ENCODE measurements at places on chromosomes 7 and 10.

GRCh38 chr7:105985672-105986215, 22.7 kb downstream of the CDHR3 start:
- no peak for DNase-seq

DNA sequence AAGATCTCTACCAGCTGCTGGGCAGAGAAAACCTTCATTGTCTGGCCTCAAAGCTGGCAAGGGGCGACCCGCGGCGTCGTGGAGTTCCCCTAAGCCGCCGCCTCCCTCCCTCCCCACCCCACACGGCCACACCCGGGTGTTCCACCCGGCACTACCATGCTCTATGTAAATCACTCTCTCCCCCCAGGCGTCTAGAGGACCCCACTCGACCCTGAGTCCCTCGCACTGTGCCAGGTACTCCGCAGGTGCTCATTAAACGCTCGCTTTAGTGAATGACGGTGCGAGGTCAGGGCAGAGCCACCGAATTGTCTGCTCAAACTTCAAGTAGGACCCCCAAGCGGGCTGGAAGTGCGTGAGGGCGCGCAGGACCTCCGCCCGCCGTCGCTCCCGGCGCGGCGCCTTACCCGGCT, 628 bp downstream of the PARP12 start:
- DNase-seq = peak; percentile 45

- no peak for DNase-seq
Measured at GRCh38 chr10:32386623-32387260, 39.8 kb upstream of the EPC1 start.

- DNase-seq = no peak
Measured at GRCh38 chr7:157675427-157675927, 338.7 kb downstream of the DNAJB6 start.

GRCh38 chr10:83274088-83274487, 865.2 kb upstream of the GHITM start:
- DNase-seq = no peak

- no peak for DNase-seq
Measured at GRCh38 chr7:129796186-129796775, 156.5 kb downstream of the UBE2H start.

- no peak for DNase-seq
Measured at GRCh38 chr10:103089493-103089892, 103.6 kb downstream of the NT5C2 start.

DNA sequence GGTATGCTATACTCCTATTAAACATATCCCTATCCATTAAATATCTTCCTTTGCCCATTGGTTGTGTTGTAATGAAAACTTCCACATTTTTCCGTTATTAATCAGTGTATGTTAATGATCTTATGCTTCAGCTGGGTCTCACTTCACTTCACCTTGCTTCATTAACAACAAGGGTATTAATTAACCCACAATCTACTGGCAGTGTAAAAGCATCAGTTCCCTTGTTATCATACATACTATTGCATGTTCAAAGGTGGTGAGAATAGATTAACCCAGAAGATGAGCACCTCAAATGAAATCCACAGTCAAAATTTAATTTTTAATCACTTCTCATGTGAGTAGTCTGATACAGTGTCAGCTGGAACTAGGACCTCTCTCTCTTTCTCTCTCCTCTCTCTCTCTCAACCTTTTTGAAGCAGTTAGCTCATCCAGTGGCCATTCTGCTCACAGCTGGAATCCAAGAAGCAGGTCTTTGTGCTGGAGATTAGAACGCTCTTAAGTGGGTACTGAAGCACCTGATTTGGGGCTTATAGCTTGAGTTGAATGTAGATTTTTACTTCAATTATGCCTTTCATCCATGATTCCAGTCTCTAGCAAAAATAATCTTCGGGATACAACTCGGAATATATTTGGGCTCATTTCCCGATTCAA, 172.3 kb downstream of the RAPGEF5 start:
- DNase-seq = no peak

DNA sequence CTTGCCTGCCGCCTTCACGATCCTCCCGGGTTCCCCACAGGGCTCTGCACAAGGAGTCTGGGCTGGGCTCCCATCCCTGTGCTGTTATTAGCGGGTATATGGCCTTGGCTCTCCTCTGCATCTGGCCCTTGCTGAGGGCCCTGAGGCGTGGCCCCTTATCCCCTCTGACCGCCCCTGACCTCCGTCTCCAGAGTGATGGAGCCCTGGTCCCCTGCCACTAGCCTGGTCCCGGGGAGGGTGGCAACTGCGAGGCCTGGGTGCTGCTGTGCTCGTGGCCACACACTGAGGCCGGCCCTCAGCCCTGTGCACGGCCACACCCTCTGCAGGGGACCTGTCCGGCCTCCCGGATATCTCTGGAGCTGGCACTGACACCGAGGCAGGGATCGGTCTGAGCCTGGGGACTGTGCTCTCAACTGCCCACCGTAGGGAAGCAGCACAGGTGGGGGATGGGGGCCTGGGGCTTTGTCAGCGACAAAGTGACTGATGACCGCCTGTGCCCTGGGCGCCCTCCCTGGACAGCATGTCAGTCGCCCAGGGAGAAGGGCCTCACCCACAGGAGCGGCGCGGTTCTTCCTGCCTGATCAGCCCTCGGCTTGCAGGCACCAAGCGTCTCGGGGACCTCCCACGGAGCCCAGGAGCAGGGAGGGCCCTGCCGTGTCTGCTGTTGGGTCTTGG, 72.4 kb downstream of the NKX6-2 start:
- no peak for DNase-seq

DNA sequence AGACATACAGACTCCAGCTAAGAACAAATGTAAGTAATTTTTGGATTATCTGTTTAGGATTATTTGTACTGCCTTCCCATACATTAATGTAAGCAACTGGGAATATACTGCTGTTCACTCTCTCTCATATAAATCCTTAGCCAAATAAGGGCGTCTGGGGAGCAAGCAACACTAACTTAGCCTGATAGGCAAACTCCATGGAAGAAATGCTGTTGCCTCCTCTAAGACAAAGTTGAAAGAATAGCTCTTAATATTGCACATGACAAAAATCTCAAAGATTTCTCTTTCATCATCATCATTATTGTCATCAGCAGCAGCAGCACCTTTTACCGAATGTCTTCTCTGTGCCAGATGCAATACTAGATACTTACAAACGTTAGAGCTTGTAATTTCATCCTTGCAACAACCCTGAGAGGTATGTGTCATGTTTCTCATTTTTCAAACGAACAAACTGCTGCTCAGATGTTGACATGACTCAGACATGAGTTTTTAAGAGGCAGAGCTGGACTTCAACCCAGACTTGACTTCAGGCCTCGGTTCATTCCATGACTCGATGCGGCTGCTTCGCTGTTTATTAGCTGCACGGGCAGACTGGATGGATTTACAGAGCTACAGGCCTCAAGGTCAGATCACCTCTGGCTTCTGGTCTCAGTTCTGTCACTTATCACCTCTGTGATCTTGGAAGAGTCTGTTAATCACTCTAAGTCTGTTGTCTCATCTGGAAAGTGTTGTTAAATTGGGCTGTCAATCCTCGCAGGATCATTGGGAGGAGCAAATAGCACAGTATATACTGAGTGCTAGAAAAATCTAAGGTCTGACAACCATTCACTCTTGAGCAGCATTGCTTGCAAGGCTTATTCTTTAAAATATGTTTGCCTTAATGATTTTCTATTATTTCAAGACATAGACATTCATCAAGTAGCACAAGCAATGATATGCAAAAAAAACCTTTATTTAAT, 126.3 kb upstream of the CELF2 start:
- DNase-seq = no peak

- DNase-seq = no peak
Measured at GRCh38 chr7:47382200-47382599, 199.7 kb downstream of the TNS3 start.

DNA sequence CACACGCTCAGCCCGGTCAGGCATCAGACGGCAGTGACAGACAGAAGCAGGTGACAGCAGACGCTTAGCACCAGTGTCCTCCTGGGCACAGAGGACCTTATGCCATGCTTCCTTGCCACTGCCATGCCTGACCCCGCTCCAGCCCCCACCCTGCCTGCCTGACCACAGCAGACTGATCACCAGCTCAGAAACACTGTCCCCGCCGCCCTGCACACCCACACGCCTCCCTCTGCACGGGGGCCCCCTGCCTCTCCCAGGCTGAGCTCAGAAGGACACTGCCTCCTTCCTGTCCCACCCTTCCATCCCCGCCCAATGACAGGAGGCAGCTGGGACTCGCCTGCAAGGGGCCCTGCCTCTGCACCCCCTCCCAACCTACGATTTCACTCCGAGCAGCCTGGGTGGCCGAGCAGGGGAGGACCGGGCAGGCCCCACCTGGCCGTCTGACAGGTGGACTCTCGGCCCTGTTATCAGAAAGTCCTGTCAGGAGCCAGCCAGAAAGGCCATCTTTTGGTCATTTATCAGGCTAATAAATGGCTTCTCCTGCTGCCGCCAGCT, 183.4 kb downstream of the ELFN1 start:
- no peak for DNase-seq

GRCh38 chr7:68474661-68475216, 1123.5 kb upstream of the AUTS2 start:
- DNase-seq = no peak

- no peak for DNase-seq
Measured at GRCh38 chr7:142868986-142869415, 14.1 kb downstream of the EPHB6 start.

DNA sequence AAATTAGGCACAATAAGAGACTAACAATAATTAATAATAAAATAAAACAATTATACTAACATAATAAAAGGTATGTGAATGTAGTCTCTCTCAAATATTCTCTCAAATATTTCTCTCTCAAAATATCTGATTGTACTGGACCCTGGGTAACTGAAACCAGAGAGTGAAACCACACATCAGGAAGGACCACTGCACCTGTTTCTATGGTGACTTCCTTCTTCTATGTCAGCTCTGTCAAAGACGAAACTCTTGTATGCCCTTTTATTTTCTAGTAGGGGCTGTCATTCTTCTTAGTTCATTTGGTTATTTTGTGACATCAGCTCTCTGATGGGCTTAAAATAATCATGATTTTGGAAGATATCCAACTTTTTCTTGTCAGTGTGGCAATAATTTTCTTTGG, 428.0 kb upstream of the TPK1 start:
- no peak for DNase-seq

- no peak for DNase-seq
Measured at GRCh38 chr7:27453702-27454405, 208.8 kb downstream of the HIBADH start.

GRCh38 chr7:77313085-77313484, 103.1 kb downstream of the GSAP start:
- DNase-seq = no peak

DNA sequence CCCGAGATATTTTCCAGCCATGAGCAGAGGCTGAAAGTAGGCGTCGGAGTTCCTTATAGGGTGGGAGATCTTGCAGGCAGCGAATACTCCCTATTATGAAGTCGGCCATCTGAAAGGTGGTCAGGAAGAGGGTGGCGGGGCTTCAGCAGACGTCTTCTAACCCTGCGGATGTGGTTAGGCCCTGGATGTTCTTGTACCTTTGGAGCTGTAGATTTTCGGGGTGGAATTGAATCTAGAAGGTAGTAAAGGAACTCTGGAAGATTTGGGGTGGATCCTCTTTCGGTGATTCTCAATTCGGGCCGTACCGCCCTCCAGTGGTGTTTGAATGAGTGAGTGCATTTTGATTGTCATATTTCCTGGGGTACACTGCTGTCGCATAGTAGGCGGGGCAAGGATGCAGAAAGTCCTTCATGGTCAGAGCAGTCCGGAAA, 635 bp downstream of the NUP205 start:
- DNase-seq = peak; percentile 45

DNA sequence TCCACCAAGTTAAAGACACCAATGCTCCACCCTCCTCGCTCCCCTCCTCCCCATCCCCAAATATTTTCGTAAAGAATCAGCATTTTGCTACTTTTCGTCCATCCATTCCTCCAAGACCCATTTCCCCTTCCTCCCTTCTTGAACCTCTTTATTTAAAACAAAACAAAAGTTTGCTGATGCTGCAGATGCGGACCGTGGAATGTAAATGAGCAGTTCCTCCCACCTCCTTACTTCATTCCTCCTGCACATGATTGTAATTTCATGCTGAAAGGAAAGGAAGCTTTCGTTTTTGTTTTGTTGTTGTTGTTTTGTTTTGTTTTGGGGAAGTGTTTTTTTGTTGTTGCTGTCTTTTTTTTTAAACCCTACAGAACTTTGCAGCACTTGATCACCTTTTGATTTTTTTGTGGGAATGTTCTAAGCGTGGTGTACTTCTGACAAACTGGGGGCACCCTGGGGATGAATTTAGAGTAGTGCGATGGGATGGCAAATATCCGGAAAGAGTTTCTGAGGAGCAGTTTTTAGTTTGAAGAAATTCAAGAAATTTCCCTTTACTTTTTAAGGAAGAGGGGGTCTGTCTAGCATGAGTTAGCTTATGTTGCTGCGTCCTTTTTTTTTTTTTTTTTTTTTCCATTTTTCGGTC, 177.3 kb downstream of the TCF7L2 start:
- no peak for DNase-seq

DNA sequence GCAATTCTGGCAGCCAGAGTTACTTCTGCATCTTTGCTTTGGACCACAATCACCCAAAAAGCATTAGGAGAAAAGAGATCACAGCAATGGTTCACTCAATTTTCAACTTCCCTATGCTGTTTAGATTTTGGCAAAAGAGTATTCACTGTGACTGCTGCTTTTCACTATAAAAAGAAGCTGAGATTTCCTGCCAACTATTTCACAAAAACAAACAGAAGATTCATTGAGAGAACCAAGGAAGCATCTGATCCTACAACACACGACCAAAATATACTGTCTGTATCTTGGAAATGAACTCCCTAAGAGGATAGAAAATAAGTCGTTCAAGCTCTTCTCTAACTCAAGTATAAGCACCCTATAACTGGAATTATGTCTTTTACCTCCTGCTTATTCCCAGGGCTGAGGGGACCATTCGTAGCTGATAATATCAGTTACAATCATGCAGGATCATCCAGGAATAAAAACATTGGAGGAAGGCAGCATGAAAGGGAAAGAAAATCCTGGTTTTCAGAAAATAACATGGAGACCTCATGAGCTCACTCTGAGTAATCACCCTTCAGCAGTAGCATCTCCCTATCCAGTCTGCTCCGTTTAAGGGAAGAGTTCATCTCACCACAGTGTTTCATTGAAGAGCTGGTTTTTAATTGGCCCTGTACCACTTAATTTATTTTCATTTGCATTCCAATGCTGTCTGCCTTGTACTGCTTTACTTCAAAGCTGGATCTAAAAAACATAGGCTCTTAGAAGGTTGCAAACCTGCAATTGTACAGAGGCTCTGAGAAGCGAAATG, 256.2 kb downstream of the PAXIP1 start:
- no peak for DNase-seq

DNA sequence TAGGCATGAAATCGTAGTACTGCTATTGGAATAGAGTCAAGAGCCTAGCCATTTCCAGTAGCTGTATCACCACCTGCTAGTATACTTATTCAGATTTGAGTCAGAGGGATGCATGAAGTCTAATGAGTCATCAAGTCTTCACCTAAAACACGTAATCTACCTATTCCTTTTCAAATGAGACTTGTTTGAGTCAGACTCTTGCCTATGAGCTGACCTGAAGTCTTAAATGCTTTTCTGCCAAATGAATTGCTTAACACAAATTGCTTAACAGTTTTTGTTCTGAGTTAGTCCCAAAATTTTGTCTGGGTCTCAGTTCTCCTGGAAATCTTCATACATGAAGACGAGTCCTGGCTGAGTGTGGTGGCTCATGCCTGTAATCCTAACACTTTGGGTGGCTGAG, 165.2 kb downstream of the GNAT3 start:
- no peak for DNase-seq
